ENCODE measurements at places on chromosomes 12 and 14.

GRCh38 chr14:58770491-58770982 is 132.8 kb downstream of the DACT1 start:
- no peak for DNase-seq

- no peak for DNase-seq
Observed at GRCh38 chr12:28415755-28416154, 225.5 kb downstream of the CCDC91 start.

- DNase-seq, result no peak
Observed at GRCh38 chr12:94204499-94205247, 56.3 kb downstream of the PLXNC1 start.

- peak; percentile 47 for DNase-seq
Observed at GRCh38 chr14:31510222-31510621, 22.4 kb upstream of the GPR33 start.

DNA sequence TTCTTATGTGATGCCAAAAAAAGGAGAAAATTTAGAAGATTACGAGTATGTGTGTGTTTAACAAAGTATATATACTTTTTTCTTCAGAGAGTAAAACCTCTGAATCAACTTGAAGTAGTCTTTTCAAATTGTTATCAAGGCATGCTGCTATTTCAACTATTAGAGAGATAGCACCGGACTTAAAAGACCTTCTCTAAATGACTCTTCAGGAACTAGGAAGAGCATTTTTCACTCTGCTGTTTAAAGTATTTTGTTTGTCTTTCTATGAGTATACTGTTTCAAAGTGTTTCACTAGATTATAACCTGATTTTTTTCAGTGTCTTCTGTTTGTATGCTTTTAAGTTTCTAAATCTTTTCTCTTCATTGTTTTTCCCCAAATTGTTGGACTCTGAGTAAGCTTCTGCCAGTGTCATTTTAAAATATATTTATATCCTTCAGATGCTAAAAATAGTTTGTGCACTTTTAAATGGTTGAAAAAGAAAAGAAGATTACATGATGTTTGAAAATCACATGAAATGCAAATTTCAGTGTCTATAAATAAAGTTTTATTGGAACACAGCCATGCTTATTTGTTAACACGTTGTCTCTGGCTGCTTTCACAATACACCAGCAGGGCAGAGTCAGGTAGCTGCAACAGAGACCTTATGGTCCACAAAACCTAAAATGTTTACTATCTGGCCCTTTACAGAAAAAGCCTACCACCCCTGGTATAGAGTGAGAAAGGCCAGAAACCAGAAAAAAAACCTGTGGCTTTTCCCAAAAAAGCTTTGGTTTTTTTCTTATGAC is 21.3 kb downstream of the CRADD start:
- DNase-seq, result peak; percentile 15

DNA sequence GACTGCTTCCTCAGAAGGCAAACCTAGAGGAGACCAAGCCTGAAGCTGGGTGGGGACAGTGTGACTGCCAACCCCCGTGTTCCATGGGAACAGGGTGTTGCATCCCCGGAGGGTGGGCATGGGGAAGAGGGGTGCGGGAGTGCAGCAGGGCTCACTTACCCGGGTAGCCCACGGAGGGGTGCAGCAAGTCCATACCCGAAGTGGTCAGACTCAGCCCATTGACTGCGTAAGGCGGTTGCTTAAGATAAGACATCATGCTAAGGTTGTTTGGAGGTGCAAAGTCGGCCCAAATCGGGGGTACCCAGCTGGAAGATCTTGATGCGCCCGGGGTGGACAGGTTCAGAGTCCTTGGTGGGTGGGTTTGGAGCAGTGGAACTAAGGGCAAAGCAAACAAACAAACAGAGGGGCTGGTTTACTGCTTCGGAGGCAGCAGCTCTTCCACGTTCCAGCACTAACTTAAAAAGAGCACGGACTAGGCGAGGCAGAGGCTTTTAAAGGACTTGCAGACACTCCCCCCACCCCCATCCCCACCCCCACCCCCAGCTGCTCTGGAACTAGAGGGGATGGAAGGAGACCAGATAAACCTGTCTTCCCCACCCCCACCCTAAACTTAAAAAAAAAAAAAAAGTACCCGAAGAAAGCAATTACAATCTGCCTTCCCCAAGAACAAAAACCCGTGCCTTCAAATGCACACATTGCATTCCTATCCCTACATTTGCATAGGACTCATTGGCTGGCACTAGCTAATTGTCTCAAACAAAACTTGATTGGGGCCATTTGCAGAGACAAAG is 4.9 kb downstream of the OTX2 start:
- no peak for DNase-seq

DNA sequence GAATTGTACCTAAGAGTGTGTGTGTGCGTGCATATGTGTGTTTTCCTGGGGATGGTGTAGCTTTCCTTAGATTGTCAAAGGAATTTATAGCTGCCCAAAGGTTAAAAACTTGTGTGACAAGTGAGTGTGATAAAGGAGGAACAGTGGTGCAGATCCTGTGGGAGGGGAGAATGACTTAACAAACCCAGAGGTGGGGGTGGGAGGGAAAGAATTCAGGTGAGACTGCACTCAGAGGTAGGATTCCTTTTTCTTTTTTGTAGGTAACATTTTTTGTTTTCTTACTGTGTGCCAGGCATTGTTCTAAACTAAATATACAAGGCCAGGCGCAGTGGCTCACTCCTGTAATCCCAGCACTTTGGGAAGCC is 45.3 kb upstream of the SINHCAF start:
- DNase-seq, result no peak

GRCh38 chr12:14828892-14829291 is 14.4 kb downstream of the ART4 start:
- no peak for DNase-seq

- DNase-seq, result no peak
Observed at GRCh38 chr12:45282411-45282810, 66.5 kb downstream of the ANO6 start.

DNA sequence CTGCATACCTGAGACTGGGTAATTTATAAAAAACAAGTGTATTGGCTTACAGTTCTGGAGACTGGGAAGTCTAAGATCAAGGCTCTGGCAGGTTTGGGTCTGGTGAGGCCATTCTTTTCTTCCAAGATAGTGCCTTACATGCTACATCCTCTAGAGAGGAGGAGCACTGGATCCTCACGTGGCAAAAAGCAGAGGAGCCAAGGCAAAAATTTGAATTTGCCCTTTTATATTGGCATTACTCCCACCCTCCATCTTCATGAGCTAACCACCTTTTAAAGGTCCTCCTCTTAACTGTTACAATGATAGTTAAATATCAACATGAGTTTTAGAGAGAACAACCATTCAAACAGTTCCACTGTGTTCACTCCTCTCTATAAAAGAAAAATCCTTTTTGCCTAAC is 286.3 kb upstream of the SEL1L start:
- no peak for DNase-seq

- DNase-seq, result no peak
Observed at GRCh38 chr12:57192920-57193319, 23.7 kb upstream of the NXPH4 start.

DNA sequence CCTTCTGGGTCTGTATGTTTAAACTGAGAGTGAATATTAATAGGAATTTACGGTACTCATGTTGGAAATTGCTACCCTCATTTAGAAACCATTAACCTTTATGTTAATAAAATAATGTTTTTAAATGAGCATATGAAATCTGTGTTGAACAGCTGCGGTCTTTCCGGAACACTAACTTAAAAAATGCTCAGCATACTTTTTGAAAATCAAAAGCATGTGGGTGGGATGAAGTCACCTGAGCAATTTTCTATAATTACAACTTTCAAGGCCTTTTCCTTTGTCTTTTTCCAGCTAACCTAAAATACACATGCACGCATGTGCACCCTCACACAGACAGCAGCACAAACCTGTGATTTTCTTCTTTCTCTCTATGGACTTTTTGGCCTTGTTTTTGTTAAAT is 39.8 kb downstream of the BORCS5 start:
- DNase-seq, result no peak

- DNase-seq, result no peak
Observed at GRCh38 chr12:52244615-52244994, 11.6 kb downstream of the KRT7 start.

DNA sequence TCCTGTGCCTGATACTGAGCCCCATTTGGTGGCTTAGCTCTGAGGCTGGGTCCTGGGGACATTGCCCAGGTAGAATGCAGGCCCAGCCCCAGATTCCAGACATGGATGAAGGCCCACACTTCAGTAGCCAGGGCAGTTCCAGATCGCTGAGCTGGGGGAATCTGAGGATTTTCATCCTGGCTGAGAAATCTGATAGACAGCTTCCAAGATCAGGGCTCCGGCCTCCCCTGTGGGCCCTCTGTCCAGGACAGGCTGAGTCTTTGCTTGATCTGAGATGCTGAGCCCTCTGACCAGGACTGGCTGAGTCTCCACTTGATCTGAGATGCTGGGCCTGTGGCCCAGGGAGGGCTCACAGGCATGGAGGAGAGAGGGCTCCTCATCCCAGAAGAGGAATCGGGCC is 3.3 kb upstream of the RASAL1 start:
- no peak for DNase-seq

DNA sequence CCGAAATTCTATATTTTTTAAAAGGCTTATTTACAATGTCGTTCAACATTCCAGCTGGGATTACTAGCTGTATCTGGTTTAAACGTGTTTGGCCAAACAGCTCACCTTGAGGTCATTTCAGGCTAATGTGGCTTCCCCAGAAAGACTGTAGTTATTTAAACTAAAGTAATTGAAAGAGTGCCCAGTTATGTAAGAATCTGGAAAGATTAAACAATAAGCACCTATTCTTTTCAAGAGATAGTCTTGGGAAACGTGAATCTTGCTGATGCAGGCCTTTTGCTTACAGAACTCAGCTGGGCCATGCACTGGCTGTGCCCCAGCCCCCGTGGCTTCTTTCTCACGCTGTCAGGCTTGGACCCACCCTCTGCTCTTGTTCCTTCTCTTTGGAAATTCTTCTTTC is 24.4 kb downstream of the GLRX5 start:
- DNase-seq, result no peak

DNA sequence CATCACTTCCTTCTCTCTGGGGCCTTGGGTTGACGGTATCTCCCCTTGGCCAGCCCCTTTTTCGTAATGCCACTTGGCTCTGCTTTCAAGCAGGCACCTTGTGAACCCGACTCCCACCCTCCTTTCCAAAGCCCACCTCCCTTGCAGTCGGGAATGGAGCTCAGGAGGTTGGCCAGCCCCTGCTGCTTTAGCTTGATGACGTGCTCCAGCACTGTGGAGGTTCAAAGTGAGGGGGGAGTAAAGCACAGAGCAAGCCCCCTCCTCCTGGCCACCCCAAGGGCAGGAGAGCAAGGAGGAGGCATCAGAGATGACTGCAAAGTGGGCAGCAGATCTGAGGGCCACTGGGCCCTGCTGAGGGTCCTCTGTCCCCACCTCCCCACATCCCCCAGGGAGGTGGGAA is 103.4 kb downstream of the ZFP36L1 start:
- no peak for DNase-seq

DNA sequence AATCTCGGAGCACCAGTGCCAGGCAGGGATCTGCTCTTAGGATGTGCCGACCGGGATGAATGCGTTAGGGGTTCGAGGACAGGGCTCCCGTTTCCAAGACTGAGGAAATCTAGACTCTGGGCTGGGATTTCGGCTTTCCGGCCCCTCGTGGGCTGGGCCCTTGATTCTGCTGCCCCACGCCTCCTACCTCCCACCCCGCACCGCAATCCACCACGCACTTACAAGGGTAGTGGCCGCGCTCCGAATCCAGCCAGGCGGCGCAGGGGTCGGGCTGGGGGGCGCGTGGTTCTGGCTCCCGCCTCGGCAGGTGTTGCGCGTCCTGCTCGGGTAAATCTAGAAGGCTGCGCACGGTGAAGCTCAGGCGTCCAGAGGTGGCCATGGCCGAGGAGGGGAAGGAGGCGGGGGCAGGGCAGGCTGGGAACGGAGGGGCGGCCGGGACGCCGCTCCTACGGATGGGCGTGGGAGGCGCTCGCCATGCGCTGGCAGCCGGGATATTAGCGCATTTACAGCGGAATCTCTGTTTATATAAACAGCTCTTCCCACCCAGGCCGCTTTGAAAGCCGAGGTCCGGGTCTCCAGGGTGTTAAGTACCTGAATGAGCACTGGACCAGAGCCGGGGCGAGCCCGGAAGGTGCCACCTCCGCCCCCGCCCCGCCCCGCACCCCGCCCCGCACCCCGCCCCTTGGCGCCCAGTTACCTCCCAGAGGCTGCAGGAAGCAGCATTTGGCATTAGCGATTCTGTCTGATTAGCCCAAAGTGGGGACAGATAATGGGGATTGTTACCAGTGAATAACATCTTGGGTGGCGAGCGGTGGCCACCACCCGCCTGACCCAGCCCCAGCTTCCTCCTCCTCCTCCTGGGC is at the start of gene NKX2-8:
TSS of gene NKX2-8 (minus strand) at position 604 of the 863 bp plus-strand sequence. CDS start at position 379, 225 bp downstream.
- DNase-seq, result no peak

- DNase-seq, result no peak
Observed at GRCh38 chr14:61551384-61551783, 143.9 kb upstream of the HIF1A start.

DNA sequence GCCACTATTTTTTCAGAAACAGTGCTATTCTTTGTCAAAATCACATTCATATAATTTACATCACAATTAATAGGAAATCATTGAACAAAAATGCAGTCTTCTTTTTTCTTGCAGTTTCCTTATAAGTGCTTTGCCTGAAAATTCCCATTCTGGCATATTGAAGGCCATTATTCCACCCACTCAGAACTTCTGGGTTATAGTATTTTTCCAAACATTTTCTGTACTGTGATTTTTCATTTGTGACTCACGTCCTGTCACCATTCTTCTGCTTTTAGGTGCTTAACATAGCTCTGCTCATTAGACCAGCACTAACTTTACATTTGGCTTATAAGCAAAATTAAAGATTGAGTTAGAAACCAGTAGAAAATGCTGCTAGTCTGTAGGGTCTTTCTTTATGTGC is 241.0 kb upstream of the NPAS3 start:
- DNase-seq, result peak; percentile 73

GRCh38 chr14:42884100-42884499 is 1277.4 kb downstream of the LRFN5 start:
- peak; percentile 0 for DNase-seq

DNA sequence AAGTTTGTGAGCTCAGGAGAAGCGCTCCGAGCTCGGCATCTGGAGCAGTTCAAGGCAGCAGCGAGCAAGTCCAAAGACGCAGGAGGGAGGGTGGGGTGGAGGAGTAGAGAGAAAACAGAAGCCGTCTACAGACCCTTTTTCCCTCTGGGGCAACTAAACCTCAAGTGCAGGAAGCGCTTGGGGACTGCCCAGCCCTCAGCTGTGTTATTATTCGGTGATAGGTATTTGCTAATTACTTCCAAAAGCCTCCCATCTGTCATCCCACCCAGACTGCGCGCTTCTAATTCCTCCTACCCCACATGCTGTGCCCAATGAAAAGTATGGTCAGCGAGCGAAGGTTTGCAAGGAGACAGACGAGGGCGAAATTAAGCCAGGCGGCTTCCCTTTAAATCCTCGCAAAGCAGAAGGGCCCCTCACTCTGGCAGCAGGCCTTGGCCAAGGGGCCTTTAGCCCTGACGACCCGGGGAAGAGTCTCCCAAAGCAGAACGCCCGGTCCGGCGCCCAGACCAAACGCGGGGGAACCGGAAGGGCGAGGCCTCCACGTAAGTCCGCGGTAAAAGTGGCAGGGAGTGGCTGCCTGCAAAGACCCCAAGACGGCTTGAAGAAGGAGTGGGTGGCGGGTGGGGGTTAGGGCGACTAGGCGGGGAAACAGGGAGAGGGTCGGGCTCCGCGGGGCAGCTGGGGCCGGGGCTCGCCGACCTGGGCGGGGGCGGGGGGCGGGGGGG is 507 bp upstream of the CD9 start:
- no peak for DNase-seq

GRCh38 chr12:101939856-101940265 is 62.5 kb downstream of the DRAM1 start:
- DNase-seq, result peak; percentile 60

All from kidney capillary endothelial cell (primary cell).